ENCODE measurements at places on chromosomes 3 and 15.

DNA sequence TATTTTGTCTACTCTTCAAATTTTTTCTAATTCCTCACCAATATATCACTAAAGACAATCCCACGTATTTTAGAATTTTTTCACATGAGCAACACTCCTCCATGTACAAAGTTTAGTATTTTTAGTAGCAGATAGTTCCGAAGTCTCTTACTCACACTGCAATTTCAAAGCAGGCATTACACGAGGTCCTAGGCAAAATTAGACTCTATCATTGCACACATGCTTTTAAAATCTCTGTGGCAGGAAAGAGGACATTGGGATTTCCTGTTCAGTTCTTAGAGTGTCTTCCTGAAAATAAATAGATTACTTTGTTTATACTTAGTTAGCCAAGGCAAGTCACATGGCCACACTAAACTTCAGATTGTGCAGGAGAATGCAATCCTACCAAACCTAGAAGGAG, 847.7 kb downstream of the ROBO2 start:
- H3K4me3 ChIP-seq, result no peak overlapping the region
- no peaks in the 10 kb centered on the region for H3K27me3 ChIP-seq
- no peaks in the 10 kb centered on the region for H3K36me3 ChIP-seq
- no peaks in the 10 kb centered on the region for H3K4me1 ChIP-seq
- DNase-seq, result no peak
- H3K27ac ChIP-seq, result no peak overlapping the region

GRCh38 chr3:346186-346585, 149.6 kb downstream of the CHL1 start:
- H3K4me1 ChIP-seq, result no peaks in the 10 kb centered on the region
- no peak overlapping the region for H3K27ac ChIP-seq
- H3K4me3 ChIP-seq, result no peak overlapping the region
- no peak for DNase-seq
- peaks cover 18% of the 10 kb centered on the region for H3K27me3 ChIP-seq

- H3K4me3 ChIP-seq, result no peak overlapping the region
- no peaks in the 10 kb centered on the region for H3K4me1 ChIP-seq
- no peaks in the 10 kb centered on the region for H3K27me3 ChIP-seq
- H3K36me3 ChIP-seq, result no peaks in the 10 kb centered on the region
- H3K27ac ChIP-seq, result no peak overlapping the region
Measured at GRCh38 chr15:73879426-73879825, 6.1 kb downstream of the TBC1D21 start.

- no peak overlapping the region for H3K27ac ChIP-seq
- DNase-seq, result no peak
- no peaks in the 10 kb centered on the region for H3K4me1 ChIP-seq
- no peak overlapping the region for H3K4me3 ChIP-seq
- no peaks in the 10 kb centered on the region for H3K36me3 ChIP-seq
Measured at GRCh38 chr3:12138044-12138443, 20.7 kb downstream of the TIMP4 start.

DNA sequence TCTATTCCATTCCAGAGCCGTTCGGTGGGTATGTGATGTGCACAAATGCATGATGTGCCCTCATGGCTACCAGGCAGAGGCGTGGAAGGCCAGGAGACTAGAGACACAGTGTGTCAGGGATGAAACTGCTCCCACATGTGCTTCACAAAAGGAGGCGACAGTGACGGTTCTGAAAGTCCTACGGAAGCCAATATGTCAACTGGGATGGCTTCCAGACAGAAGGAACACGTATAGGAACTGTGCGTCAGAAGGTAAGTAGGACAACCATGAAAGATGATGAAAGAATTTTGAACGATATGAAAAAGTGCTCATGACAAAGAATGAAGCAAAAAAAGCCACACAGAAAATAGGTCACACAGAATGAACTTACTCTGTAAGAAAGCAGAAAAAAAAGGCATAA, 34.1 kb downstream of the GLB1 start:
- H3K27ac ChIP-seq, result no peak overlapping the region
- DNase-seq, result no peak
- H3K4me3 ChIP-seq, result no peak overlapping the region

- peaks cover 53% of the 10 kb centered on the region for H3K4me1 ChIP-seq
- no peak overlapping the region for H3K4me3 ChIP-seq
- no peaks in the 10 kb centered on the region for H3K27me3 ChIP-seq
Measured at GRCh38 chr3:139533781-139534454, 5.6 kb downstream of the RBP1 start.

DNA sequence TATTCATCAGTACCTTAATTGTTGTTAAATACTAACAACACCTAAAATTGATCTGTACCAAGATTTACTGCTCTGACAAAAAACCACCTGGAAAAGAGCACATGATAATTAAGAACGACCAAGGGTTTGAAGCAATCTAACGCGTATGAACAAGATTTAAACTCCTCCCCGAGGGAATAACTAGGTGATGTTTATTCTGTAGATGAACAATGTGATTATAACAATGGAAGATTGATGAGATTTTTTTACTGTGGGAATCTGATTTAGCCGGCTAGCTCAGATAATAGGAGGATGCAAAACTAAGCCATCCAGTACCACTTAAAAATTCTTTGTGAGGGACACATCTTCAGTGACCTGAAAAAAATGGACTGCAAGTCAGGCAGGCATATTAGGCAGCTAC, 222.1 kb downstream of the FHIT start:
- no peak overlapping the region for H3K27ac ChIP-seq
- no peaks in the 10 kb centered on the region for H3K36me3 ChIP-seq
- no peak for DNase-seq
- H3K27me3 ChIP-seq, result no peaks in the 10 kb centered on the region
- H3K4me1 ChIP-seq, result no peaks in the 10 kb centered on the region

DNA sequence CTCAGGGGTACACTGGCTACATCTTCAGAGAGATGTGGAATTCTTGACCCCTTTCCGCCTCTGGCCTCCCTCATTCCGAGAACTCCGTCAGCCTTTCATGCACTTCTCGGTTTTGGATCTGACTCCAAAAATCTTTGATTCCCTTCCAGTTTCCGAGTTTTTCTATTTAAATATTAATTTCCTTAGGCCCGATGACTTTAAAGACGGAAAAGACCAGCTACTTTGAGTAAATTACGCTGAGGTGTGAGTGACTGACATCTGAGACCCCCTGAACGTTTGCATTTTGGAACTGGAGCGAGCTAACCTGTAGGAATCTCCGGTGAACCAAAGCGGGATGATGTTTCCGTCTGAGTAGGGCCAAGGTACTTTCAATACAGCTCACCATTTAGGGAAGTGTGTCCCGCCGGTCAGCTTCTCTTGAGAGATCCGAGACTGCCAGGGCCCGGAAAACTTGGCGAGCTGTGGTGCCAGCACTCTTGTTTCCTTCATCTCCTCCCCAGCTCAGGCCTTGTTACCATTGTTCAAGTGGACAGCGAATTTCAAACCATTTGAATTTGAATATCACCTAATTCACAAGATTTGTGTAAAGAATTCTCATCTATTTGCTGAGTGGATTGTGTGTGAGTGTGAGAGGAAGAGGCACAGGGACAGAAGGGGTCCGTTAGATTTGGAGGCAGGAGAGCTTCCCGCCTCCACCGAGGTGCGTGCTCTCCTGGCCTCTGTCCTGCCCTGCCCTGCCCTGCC, 5.4 kb downstream of the SOX14 start:
- H3K27ac ChIP-seq, result no peak overlapping the region
- peaks cover 31% of the 10 kb centered on the region for H3K4me1 ChIP-seq
- peaks cover 100% of the 10 kb centered on the region for H3K27me3 ChIP-seq
- H3K4me3 ChIP-seq, result no peak overlapping the region
- DNase-seq, result no peak
- no peaks in the 10 kb centered on the region for H3K36me3 ChIP-seq
